ENCODE measurements at places on chromosomes 2 and 18.

DNA sequence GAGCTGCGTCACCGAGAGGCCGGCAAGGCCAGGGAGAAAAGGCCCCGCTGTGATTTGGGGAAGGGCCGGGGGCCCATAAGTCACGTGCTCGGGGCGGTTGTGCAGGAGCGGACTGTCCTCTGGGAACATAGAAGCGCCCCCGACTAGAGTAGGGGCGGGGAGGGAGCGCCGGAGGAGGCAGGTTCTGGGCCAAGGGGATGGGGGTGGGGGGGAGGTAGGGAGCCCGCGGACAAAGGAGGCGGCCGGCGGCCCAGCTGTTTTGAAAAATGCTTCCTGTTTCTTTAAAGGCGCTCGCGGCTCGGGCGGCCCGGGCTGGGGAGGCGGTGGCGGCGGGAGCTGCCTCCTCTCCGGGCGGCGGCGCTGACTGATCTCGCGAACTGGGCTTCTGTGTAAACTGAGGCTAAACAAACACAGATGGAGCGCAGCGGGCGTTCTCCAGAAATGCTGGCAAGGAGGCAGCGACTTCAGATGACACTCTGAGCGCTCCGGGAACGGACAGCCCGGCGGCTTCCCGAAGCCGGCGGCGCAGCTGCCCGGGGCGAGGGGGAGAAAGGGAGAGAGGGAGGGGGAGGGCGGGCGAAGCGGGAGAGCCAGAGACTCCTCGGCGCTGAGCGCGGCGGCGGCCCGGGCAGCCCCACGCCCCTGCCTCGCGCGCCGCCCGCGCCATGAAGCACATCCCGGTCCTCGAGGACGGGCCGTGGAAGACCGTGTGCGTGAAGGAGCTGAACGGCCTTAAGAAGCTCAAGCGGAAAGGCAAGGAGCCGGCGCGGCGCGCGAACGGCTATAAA is at the start of gene ATOH8:
ATOH8 (plus strand) TSS at position 467 of the 788 bp plus-strand sequence; CDS start at position 666, 199 bp downstream.
- no peak for DNase-seq

GRCh38 chr2:31476511-31477180 is 62.1 kb upstream of the XDH start:
- DNase-seq = no peak

GRCh38 chr2:8315531-8316165 is 366.2 kb upstream of the ID2 start:
- no peak for DNase-seq

- DNase-seq = no peak
Measured at GRCh38 chr18:8890957-8891464, 185.7 kb downstream of the MTCL1 start.

GRCh38 chr2:43084699-43085091 is 141.7 kb downstream of the ZFP36L2 start:
- DNase-seq = no peak

- DNase-seq = no peak
Measured at GRCh38 chr2:33927756-33928155, 328.7 kb upstream of the FAM98A start.

DNA sequence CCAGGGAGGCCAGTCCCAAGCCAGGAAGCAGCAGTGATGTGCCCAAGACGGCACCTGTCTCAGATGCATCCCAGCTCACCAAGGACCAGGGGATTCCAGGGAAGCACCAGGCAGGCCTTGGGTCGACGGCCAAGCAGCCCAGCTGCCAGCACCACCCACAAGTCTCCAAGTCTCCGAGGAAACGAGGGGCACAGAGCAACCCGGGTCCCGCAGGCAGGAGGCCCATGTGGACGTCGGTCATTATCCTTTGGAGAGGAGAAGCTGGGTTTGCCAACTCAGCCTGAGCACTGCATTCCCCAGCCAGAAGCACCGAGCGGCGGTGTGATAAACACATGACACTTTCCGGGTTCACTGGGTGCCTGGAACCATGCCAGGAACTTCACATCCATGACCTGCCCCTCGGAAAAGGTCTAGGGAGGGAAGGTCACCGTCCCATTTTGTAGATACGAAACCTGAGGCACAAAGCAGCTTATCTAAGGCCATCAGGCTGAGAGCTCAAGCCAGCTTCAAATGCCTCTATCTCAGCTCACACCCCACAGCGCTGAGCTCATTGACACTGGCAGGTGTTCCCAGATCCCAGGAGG is 104.5 kb downstream of the ZNF516 start:
- no peak for DNase-seq

- DNase-seq = no peak
Measured at GRCh38 chr2:28252311-28252710, 140.3 kb upstream of the FOSL2 start.

GRCh38 chr2:223001797-223002175 is 50.2 kb upstream of the KCNE4 start:
- DNase-seq = no peak

Measured in NCI-H187 (cell line).